ENCODE measurements at places on chromosomes 12 and 14.

- DNase-seq: peak; percentile 17
Measured at GRCh38 chr14:64656986-64657385, 47.2 kb upstream of the PLEKHG3 start.

GRCh38 chr14:59195912-59196311, 7.4 kb downstream of the DAAM1 start:
- DNase-seq: no peak

GRCh38 chr14:75476274-75476995, 45.8 kb upstream of the BATF start:
- peak; percentile 71 for DNase-seq

DNA sequence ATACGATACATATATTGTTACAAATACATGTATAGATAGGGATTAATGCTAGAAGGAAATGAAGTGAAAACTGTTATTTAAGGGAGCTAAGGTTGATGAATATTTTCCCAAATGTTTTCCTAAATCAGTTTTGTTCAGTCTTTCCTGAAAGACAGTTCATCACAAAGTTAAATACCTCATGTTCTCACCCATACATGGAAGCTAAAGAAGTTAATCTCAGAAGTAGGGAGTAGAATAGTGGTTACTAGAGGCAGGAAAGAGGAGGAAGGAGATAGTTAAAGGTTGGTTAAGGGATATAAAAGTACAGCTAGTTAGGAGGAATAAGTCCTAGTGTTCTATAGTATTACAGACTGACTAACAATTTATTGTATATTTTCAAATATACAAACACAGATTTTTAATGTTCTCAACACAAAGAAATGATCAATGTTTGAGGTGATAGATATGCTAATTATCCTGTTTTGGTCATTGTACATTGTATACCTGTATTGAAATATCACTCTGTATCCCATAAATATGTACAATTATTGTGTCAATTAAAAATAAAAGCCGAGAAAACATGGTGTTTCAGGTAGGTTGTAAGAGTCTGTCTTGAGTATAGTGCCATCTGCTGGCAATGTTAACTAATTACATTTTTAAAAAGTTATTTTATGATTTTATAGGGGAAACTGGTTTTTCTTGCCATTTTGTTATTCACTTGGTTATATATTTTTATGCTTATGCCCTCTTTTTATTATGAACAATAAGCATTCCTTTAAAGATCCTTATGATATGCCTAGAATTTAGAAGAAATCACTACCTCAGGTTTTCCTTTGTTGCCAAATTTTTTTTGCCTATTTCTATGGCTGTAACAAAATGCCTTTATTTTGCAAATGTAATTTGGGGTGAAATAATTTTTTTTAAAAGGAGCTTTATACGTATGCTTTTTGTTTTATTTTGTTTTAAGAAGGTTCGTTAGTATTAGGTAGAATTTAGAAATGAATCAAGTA, 26.9 kb downstream of the ZDHHC17 start:
- peak; percentile 42 for DNase-seq

DNA sequence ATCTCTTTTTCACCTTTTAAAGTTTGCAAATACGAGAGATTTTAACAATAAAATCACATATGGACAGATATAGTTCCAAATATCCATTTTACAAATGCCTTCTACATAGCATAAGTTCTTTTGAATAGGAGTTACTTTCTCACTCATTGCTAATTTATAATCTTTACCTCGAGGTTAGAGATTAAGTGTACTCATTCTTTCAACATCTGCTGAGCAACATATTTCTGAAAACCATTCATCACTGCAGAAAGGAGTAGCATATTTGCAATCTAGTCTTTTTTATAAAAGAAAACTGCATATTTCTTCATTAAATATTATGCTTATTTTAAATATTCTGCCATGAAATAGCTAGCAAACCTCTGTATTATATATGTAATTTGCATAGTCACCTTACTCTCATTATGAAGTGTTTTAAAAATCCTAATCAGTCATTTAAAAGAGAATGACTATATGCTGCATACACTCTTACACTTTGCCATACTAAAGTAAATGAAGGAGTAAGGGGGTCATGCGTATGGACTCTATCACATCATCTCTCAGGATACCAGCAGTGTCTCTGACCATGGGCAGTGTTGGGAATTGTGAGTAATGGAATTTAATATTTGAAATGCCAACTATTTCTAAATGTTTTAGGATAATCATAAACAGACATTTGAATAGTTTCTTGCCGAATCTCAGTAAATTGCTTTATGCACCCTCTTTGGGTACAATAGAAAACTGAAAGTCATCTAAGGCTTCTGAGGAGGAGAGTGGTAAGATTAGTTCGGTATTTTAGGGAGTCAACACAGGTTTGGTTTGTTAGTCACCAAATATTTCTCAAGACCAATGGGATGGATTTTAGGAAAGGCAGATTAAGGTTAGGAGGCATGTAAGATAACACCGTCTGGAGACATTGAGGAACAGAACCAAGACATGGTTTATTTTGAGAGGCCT, 524.8 kb upstream of the ATP2B1 start:
- DNase-seq: no peak

- no peak for DNase-seq
Measured at GRCh38 chr14:53338192-53338591, 185.1 kb upstream of the DDHD1 start.

GRCh38 chr14:88838015-88838414, 13.6 kb downstream of the TTC8 start:
- no peak for DNase-seq

DNA sequence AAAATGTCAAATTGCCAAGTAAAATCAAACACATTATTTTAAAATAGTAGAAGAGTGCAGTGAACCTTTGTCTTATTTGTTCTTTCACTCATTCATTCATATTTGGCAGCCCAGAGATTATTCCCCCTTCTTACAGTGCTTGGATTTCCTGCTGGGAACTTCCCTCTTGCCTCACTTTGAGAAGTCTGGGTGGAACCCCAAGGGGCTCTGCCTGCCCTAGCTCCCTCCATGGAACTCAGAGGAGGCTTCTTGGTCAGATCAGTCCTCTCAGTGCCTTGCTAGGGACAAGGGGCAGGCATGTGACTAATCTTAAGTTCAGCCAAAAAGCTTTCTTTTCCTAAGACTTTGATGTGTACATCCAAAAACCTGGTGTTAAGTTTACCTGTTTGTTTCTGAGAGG, 84.7 kb upstream of the OVCH1 start:
- no peak for DNase-seq

GRCh38 chr14:97827746-97828145, 1030.6 kb downstream of the VRK1 start:
- DNase-seq: no peak

DNA sequence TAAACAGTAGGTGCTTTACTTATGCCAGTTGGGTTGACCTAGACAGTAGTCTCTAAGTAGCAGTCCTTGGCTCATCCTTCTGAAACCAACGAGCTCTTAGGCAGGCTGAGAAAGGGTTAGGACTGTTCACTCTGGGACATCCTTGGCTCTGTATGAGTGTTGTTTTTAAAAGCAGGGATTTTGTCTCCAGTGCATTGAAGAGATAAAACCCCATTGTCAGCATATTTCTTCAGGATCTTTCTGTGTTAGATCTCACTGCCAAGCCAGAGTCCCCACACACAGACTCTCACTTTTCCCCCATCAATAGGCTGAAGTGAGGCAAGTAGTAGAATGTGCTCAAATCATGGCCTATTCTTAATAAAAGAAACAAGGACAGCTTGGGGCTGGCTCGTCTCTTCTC, 123.4 kb upstream of the HIF1A start:
- DNase-seq: no peak

GRCh38 chr12:7096979-7097378, 4.7 kb upstream of the C1R start:
- DNase-seq: no peak

DNA sequence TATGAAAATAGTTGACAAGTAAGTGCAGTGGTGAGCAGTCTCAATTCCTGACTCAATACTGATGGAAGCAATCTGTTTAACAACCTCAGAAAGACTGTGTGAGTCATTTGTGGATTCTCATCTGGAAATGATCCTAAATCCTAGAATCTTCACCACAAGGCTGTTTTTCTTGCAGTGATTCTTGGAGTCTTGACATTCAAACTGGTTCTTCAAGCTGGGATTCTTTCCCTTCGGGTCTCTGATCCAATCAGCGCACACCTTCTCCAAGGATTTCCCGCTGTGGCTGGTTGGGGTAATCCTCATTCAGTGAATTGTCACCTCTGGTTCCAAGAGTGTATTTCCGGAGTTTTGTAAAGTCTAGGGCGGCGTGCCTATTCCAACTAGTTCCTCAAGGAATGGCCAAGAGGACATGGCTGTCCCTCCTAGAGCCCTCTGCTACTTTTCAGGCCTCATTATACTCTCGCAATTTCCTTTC, 37.7 kb upstream of the FOXJ2 start:
- DNase-seq: no peak

GRCh38 chr14:68188174-68188573, 368.6 kb downstream of the RAD51B start:
- no peak for DNase-seq

DNA sequence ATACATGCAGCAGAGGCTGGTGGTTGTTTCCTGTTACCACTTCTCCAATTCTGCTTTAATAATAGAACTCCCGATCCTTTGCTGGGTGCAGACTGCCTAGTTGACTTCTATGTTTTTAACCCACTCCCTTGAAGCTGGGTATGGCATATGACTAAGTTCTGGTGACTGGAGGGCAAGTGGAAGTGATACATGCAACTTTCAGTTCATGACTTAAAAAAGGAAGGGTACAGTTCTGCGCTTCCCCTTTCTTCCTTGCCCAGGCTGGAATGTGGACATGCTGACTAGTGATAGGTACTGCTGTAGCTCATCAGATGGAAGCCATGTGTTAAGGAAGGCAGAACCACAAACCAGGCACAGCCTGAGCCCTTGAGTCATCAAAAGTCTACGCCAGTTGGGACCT, 2.4 kb upstream of the A2M start:
- peak; percentile 17 for DNase-seq

DNA sequence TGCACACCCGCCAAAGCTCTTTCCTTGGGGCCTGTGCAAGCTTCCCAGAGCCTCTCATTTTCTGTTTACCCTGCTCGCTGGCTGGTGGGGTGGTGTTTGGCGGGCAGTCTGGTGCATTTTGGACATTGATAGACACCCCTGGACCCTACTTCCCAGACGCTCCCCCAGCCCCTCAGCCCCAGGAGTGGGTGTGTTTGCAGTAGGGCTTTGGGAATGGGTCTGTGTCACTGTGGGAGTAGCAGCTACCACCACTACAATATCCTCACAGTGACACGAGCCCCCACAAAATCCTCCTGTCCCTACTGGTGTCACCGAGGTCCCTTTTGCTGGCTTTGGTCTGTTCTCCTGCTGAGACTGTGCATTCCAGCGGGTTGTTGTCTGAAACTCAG, 371.3 kb downstream of the TMEM121 start:
- no peak for DNase-seq

- no peak for DNase-seq
Measured at GRCh38 chr14:100306998-100307765, 938 bp upstream of the SLC25A29 start.

- no peak for DNase-seq
Measured at GRCh38 chr12:5377997-5378592, 53.8 kb upstream of the NTF3 start.
